Activated naive CD4-positive, alpha-beta T cell treated with anti-CD3 and anti-CD28 coated beads, Interleukin-2, amount 10 ng/mL, durations not matched to agents 7 days and 5 days (primary cell): ENCODE measurements at places on chromosomes 12 and 14.
A peak's percentile ranks its signal among the peaks of the same experiment; 100 is the strongest.

DNA sequence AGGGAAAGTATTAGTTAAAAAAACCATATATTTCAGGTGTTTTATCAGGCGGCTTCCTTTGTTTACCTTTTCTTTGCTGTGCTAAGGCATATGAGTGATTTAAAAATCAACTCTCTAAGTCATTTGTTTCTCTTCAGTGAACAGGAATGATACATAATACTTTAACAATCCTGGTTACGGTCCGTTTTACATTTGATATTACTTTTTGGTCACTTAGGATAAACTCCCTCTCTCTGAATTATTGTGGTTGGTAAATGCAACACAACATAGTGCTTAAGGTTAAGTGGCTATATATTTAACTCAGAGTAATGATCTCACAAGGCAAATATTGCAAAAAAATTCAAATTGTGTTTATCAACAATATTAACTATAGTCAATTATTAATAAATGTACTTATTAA, 32.7 kb upstream of the AKAP6 start:
- no peak overlapping the region for H3K27ac ChIP-seq
- H3K4me3 ChIP-seq, result no peak overlapping the region
- no peaks in the 10 kb centered on the region for H3K27me3 ChIP-seq

DNA sequence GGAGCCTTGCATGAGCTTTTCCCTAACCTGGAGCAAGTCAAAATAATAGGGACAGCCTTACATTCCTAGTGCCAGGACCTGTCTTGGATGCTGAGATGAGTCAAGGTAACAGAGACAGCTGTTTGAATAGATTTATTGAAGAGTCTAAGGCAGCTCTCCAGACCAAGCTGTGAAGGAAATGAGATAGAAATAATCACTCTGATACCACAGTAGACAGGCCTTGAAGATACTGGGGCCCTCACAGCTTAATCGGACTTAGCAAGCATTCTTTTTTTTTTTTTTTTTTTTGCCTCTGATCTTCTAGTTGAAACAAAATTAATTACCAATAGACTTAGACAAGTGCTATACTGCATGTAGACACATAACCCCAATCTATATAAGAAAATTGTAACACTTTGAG, 3.1 kb upstream of the RNASE9 start:
- peaks cover 7% of the 10 kb centered on the region for H3K4me1 ChIP-seq
- no peak for DNase-seq
- H3K36me3 ChIP-seq, result no peaks in the 10 kb centered on the region
- no peaks in the 10 kb centered on the region for H3K27me3 ChIP-seq
- H3K4me3 ChIP-seq, result no peak overlapping the region

- no peaks in the 10 kb centered on the region for H3K36me3 ChIP-seq
- DNase-seq, result no peak
- no peaks in the 10 kb centered on the region for H3K4me1 ChIP-seq
- H3K27me3 ChIP-seq, result no peaks in the 10 kb centered on the region
- H3K27ac ChIP-seq, result no peak overlapping the region
Observed at GRCh38 chr12:114742363-114742762, 58.4 kb upstream of the TBX3 start.

GRCh38 chr14:69300601-69301221, 40.8 kb downstream of the GALNT16 start:
- no peaks in the 10 kb centered on the region for H3K4me1 ChIP-seq
- DNase-seq, result peak; percentile 9
- H3K4me3 ChIP-seq, result no peak overlapping the region
- H3K27me3 ChIP-seq, result peaks cover 46% of the 10 kb centered on the region

- no peaks in the 10 kb centered on the region for H3K36me3 ChIP-seq
- H3K27me3 ChIP-seq, result no peaks in the 10 kb centered on the region
- H3K4me3 ChIP-seq, result no peak overlapping the region
- no peak for DNase-seq
- H3K4me1 ChIP-seq, result no peaks in the 10 kb centered on the region
Observed at GRCh38 chr12:118749646-118750045, 231.7 kb upstream of the SRRM4 start.

DNA sequence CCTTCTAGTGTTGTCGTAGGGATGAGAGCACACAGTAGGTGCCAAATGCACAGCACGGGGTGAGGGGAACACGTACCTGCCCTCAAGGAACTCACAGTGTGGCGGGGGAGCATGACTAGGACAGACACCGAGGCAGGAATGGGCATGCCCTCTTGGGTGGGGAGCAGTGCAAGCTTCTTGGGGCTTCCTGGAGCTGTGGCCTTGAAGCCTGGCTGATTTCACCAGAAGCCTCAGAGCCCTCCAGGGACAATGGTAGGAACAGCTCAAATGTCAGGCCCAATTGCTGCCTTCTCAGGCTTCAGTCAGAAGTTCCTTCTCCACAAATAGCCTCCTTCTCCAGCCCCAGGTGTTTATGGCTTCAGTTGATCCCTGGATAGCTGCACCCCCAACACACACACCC, 43.4 kb downstream of the TEAD4 start:
- H3K4me3 ChIP-seq, result no peak overlapping the region
- peaks cover 10% of the 10 kb centered on the region for H3K27me3 ChIP-seq
- no peak overlapping the region for H3K27ac ChIP-seq
- no peaks in the 10 kb centered on the region for H3K4me1 ChIP-seq
